ENCODE measurements at places on chromosomes 12 and 14. TPM values are rescaled to one million over a fixed set of nuclear protein-coding genes. Genes with fewer than 3 reads are reported as not detected.

DNA sequence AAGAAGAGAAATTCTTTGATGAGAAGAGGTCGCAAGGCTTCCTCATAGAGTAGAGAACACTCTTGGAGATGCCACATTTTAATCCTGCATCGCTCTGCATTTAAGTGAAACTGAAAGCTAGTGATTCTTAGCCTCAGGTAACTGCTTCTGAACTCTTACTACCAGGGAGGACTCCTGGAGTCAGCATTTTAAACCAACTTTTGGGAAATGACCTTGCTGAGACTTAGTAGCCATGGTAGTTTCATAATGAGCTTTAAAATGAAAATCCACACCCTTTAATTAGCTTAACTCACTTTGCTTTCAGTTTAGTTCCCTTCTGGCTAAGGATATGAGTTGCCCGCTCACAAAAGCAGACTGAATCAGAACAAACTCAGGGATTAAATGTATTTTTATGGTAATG, 80.3 kb downstream of the SYNE2 start:
- no peak for DNase-seq

DNA sequence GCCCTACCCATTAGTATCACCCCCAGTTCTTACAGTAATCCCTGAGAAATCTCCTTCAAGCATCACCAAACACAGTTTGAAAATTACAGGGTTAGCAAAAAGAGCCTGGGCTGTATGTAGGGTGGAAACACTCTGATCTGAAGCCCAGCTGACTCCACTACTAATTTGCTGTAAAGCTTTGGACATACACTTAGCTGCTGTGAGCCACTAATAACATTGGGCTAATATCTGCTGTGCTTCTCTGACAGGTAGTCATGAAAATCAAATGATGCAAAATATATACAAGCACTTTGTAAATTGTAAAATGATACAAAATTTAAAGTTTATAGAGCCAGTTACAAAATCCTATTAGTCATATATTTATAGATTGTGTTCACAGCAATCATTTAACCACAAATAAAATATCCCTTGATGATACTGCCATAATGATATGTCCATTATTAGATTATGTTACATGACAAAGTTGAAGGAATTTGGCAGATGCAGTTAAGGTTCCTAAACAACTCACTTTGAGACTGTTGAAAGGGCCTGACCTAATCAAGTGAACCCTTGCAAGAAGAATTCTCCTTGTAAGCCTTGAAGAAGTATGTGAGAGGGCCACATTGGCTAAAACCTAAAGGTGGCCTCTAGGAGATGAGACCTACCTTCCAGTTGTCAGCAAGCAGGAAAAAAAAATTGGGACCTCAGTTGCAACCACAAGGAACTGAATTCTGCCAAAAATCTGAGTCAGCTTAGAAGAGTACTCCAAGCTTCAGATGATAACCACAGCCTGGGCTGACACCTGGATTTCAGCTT, 19.0 kb downstream of the TWF1 start:
- peak; percentile 41 for DNase-seq

- no peak for DNase-seq
Observed at GRCh38 chr12:51836041-51836826, 12.3 kb downstream of the FIGNL2 start.

GRCh38 chr14:104680806-104681688, 8.4 kb upstream of the INF2 start:
- DNase-seq: peak; percentile 80

DNA sequence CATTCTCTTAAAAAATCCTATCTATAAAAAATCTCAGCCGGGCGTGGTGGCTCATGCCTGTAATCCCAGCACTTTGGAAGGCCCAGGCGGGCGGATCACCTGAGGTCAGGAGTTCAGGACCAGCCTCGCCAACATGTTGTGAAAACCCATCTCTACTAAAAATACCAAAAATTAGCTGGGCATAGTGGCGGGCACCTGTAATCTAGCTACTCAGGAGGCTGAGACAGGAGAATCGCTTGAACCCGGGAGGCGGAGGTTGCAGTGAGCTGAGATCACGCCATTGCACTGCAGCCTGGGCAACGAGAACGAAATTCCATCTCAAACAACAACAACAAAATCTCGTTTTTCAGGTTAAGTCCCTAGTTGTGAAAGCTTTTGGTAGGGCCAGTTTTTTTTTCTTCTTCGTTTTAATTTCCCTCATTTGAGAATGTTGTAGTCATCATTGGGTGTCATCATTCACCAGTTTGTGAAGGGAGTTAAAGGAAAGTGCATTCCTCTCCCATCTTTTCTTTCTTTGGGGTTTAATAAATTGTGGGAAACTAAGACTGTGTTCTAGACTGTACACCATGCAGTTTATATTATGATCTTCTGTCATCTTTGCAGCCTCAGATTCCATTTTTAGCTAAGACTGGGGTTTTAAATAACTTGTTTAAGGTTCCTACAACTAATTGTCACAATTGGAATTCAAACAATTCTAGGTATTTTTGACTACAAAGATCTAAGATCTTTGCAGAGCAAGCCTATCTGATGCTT, 23.9 kb downstream of the MDM2 start:
- no peak for DNase-seq

- DNase-seq: no peak
Observed at GRCh38 chr14:80110721-80111120, 100.6 kb downstream of the DIO2 start.

DNA sequence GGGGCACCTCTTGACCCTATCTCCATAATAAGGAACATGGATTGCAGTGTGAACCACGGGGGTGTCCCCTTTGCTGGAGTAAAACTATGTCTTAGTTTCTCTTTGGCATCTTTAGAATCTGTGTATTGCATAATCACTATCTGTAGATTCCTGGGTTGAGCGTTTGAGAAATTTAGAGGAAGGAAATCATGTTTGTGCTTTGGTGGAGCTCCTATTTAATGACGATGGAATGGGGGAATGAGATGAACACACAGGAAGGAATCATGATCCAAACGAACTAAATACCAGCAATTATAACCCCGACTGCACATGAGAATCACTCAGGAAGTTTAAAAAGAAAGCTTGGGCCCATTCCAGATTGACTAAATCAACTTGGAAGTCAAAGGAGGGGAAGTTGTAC, 1.3 kb upstream of the MYG1 start:
- peak; percentile 76 for DNase-seq

- no peak for DNase-seq
Observed at GRCh38 chr12:54558311-54558710, 8.9 kb downstream of the PDE1B start.

DNA sequence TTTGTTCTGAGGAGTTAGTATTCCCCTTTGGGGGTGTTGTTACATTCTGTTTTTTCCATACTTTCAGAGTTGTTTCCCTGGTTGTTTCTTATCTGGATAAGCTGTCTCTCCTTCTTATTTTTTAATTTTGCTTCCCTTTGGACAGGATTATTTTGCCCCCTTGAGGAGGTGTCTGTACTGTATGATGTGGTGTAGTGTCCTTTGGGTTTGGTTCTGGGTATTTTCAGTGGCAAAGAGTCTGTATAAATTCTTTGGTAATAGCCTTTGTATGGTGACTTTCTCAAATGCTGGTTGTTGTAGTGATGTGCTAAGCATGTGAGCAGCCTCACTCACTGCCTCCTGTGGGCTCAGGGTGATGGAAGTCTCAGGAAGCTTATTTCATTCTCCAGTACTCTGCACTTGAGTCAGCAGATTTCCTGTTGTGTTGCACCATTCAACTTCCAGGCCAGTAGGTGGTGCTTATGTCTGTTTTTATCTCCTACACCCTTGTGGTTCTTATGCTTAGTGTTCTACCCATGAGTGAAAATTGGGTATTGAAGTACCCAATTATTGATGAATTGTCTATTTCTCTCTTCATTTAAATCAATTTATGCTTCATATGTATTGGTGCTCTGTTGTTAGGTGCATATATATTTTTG, 103.3 kb upstream of the PMCH start:
- peak; percentile 37 for DNase-seq

- DNase-seq: peak; percentile 34
Observed at GRCh38 chr12:75208856-75209811, 505 bp downstream of the KCNC2 start.

DNA sequence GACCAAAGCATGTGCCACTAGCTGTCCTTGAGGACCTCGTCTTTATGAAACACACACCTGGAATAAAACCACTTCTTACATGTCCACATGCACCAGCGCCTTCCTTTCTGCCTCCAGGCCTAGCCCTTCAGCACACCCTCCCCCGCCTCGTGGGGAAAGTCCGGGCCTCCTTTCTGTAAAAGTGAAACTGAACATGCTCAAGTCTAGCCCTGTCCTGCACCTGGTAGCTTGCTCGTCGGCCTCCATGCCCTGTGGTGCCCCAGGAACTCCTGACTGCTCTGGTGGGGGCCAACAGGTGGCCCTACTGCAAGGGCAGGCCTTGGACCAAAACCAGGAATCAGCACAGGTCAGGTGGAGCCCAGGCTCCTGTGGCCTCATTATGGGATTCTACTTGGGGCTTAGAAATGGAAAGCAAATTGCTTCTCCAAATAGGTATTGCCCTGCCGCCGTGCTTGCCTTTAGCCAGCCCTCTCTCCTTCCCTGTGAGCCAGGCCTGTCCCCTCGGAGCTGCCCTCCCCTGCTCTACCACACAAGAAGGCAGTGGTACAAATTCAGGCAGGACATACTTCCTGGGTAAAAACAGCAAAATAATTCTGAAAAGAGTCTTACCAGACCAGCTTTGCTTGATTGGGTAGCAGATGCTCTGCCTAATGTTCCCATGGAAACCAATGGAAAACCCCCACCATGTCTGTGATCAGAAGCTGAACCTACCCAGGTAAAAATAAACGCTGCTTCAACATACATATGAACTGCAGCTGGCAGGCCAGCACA, 43.5 kb downstream of the ERH start:
- DNase-seq: no peak

DNA sequence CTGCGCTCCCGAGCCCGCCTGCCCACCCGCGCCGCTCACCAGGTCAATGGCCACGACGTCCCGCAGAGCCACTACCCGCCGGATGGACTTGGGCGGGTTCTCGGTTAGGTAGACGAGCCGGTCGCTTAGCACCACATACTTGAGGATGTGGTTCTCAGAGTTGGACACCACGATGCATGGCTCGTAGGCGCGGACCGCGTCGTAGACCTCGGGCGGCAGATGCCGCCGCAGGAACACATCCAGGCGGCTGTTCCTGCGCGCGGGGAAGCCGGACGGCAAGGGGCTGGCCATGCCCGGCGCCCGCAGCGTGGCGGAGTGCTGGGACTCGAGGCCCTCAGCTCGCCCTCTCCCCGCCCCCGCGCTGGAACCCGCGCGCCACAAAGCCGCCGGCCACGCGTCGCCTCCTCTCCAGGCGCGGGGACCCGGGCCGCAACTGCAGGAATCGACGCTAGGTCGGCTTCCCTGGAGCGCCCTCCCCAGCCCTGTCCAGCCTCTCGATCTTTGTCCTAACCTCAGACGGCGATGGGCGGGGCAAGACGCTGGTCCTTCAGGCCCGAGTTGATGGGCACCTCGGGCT, at the start of gene C12orf56:
Gene C12orf56 (minus strand): TSS at position 484 of the 577 bp plus-strand sequence. CDS start 193 bp downstream, at position 291.
- peak; percentile 27 for DNase-seq

DNA sequence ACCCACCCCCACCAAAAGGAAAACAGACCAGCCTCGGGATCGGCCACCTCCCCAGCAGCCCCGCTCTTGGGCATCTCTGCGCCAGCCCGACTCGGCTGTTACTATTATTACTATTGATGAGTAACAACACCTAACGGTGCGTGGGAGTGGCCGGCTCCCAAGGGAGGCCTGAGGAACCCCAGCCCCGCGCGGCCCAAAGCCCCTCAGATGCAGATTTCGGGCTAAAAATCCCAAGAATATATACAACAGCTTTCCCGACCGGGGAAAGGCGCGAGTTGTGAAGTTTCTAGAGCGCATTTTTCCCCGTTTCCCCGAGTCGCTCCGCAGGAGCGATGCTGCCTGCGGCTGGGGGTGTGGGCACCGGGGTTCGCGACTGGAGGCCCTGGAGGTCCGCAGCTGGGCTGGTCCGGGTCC, 565 bp downstream of the NT5DC3 start:
- DNase-seq: peak; percentile 11

DNA sequence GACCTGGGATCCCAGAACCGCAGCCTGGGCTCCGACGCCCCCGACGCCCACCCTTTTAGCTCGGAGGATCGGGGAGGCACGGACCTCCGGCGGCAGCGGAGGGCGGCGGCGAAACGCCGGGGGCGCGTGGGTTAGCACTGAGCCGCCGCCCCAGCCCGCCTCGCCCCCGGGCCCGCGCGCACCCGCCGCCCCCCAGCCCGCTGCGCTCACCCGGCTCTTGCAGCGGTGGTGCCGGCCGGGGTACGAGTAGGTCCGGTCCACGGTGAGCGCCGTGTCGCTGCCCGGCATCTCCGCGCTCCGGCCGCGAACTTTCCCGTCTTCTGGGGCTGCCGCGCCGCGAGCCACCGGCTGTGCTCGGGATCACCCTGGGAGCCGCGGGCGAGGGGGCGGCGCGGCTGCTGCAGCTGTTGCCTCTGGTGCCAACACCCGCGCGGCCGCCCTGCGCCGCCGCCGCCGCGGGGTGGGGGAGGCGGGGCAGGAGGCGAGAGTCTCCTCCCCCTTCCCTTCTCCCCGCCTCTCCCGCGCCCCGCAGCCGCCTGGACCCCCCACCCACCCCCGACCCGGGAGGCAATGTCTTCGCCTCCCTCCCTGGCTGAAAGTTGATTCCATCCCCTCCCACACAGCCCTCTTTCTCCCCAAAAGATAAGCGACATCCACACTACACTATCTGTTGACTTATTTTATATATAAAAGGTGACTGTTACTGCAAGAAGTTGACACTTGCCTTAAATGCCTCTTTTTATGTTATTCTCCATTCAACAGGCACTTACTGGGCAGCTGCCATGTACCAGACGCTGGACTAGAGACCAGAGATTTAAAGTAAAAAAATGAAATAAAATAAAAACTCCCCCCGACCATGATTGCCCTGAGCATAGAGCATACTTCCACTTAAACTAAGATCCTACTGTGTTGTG, at the start of gene TMCC3:
Gene TMCC3 (minus strand): TSS at position 415 of the 914 bp plus-strand sequence. CDS start 127 bp downstream, at position 288.
- no peak for DNase-seq

DNA sequence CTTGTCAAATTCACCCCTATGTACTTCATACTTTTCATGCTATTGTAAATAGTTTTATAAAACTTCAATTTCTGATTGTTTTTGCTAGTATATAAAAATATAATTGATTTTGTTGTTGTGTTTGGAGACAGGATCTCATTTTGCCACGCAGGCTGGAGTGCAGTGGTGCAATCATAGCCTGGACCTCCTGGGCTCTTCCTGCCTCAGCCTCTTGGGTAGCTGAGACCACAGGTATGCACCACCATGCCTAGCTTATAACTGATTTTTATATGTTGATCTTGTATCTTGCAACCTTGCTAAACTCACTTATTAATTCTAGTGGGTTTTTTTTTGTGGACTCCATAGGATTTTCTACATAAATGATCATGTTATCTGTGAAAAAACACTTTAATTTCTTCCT, 23.5 kb downstream of the ATP5MC2 start:
- peak; percentile 78 for DNase-seq

- DNase-seq: no peak
Observed at GRCh38 chr14:75960231-75960630, 21.6 kb downstream of the TGFB3 start.

DNA sequence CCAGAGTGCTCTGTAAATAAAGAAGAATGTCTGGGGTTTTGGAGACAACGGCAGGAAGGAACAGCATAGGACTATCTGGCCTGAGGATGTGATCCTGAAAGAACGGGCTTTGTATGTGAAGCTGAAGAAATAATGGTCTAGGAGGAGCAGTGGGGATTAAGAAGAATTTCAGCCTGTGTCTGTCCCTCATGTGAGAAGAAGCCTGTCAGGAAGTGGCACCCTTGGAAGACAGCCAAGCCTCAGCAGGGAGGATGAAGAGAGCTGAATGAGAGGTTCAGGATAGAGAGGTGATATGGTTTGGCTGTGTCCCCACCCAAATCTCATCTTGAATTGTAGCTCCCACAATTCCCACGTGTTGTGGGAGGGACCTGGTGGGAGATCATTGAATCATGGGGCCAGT, 56.9 kb upstream of the TCL1A start:
- no peak for DNase-seq

The PLA2G1B gene
- total RNA-seq: not detected

The ATF1 gene
- total RNA-seq: 23.3 TPM

The EXOC3L4 gene
- total RNA-seq: not detected

The PIP4P1 gene
- 19.5 TPM for total RNA-seq

The TMPO gene
- 39.2 TPM for total RNA-seq

The PLEK2 gene
- total RNA-seq: 1.3 TPM

All from astrocyte (in vitro differentiated cells and primary cell).